HFFc6 (cell line): ENCODE measurements at places on chromosomes 6 and 20. TPM values are rescaled to one million over a fixed set of nuclear protein-coding genes. Genes with fewer than 3 reads are reported as not detected.

- peak; percentile 66 for DNase-seq
- peaks cover 37% of the 10 kb centered on the region for H3K27me3 ChIP-seq
- no peaks in the 10 kb centered on the region; the same call in 1 of the 2 replicates for H3K4me1 ChIP-seq
These were observed 75.5 kb downstream of the GPR6 start for GRCh38 chr6:110053395-110054240.

DNA sequence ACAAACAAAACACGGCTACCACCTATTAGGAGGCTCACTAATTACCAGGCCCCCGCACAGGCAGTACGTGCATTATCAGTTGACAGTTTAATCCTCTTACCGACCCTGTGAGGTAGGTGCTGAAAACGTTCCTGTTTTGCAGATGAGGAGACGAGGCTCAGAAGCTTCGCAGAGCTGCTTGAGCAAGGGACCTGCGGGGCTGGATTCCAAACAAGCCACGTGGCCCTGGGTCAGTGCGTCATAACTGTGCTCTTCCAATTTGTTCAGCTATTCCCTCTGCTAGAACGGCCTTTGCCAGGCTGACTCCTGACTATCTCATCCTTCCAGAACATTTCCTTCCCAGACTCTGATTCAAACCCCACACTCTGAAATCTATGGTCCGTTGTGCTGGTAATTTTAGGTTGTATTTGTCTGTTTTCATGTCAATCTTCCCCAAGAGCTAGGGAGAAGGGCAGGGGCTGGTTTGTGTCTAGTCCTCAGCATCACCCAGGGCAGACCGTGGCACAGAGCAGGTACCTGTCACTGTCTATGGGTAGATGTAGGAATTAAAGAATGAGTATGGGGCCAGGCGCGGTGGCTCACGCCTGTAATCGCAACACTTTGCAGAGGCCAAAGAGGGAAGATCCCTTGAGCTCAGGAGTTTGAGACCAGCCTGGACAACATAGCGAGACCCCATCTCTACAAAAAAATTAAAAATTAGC, 28.8 kb upstream of the TLDC2 start:
- H3K27ac ChIP-seq = peak overlapping the region; percentile 98
- H3K36me3 ChIP-seq = peaks cover 26% of the 10 kb centered on the region
- DNase-seq = peak; percentile 92
- H3K4me3 ChIP-seq = peak overlapping the region; percentile 81
- H3K4me1 ChIP-seq = peaks cover 75% of the 10 kb centered on the region

DNA sequence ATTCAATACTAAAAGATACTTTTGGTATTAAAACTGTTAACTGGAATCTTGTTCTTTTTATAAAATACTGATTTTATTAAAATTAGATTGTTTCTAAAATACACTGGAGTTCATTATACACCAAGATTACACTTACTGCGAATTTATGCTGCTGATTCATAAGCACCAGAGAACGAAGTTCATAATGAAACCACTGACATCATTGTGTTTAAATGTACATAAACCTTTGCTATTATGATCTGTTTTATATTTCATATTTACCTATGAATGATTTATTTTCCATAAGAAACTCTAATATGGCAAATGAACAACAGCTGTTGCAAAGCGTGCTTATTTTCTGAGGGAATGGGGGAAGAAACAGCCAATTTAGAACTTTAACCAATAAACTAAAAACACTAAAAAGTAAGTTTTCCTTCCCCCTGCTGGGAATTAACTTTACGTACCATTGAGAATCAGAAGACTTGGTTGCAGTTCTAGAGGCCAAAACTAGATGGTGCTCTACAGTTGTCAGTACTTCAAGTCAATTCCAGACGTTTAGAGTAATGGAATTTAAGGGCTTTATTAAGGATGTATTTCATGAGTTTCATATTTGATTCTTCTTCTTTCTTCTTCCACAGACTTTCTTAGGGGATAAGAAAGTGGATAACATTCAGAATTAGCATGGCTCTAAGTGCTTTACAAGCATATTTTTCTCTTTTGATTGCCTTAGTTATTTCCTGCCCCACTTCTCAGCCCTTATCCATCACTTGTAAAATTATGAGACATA, 30.8 kb upstream of the COL19A1 start:
- H3K36me3 ChIP-seq = no peaks in the 10 kb centered on the region
- DNase-seq = peak; percentile 37
- 0 out of 2 replicates have a peak, but pooled peaks cover 2% of the 10 kb centered on the region for H3K27me3 ChIP-seq
- no peak overlapping the region for H3K27ac ChIP-seq
- H3K4me1 ChIP-seq = no peaks in the 10 kb centered on the region

- no peak overlapping the region for H3K4me3 ChIP-seq
- H3K4me1 ChIP-seq = no peaks in the 10 kb centered on the region
- H3K27ac ChIP-seq = no peak overlapping the region
- H3K27me3 ChIP-seq = peaks cover 4% of the 10 kb centered on the region
- no peak for DNase-seq
- no peaks in the 10 kb centered on the region for H3K36me3 ChIP-seq
These were observed 11.1 kb upstream of the PPP1R3G start for GRCh38 chr6:5073992-5074391.

The SLC12A5 gene
- total RNA-seq = 0.45 TPM in 1 of 3 replicates, not detected in the others

The TREM1 gene
- total RNA-seq = not detected in 3 replicates

DNA sequence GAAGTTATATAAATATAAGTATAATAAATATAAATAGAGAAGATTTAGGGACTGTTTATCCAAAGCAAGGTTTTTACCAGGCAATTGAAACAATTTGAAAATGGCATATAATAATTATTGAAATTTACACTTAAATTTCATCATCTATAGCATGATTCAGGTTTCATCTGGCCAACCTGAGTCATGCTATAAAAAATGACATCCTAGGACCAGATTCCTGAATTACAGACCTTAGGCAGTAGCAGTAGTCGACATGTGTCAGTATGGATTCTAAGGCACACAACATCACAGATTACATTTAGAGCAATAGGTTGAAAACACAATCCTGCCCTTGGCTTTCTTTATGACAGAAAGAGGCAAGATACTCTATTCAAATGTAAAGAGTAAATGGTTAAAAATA, 592.3 kb downstream of the PHF3 start:
- H3K27me3 ChIP-seq = no peaks in the 10 kb centered on the region
- no peaks in the 10 kb centered on the region for H3K36me3 ChIP-seq
- H3K4me3 ChIP-seq = no peak overlapping the region
- H3K27ac ChIP-seq = no peak overlapping the region
